ENCODE measurements at places on chromosomes 13 and 19.
A peak's percentile ranks its signal among the peaks of the same experiment; 100 is the strongest.

DNA sequence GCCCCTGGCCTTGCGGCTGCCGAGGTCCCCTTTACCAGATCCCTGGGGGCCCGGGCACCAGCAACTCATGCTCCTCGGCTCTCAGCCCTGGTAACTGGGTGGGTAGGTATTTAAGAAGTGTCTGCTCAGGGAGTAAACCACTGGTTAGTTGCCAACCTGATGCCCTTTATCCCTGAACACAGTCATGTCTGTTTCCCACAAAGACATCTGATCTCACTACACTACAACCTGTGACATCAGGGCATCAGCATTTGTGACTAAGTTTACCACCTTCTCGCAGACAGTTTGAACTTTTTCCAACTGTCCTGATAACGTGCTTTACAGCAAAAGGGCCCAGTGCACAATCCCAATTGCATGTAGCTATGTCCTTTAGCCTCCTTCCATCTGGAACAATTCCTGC lies 22.0 kb downstream of the GGACT start:
- DNase-seq: no peak

GRCh38 chr13:71395053-71395452 lies 472.0 kb downstream of the DACH1 start:
- DNase-seq: no peak

GRCh38 chr19:8089664-8090601 lies 37.4 kb downstream of the CCL25 start:
- no peak for DNase-seq

GRCh38 chr19:34096020-34096915 lies 76.0 kb upstream of the LSM14A start:
- no peak for DNase-seq

DNA sequence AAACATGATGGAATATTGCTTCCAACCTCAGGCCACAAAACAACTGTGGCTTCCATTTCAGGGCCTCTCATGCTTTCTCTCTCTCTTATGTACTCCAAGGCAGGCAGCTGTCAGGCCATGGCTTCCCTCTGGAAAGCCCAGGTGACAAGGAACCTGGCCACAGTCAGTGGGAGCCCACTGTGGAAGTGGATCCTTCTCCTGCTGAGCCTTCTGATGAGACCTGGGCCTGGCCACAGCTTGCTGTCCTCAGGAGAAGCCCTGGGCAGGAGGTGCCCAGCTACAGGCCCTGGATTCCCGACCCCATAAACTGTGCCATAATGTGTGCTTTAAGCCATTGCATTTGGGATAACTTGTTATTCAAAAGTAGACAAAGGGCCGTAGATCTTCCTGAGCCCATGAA lies 71.2 kb downstream of the SPACA7 start:
- no peak for DNase-seq

DNA sequence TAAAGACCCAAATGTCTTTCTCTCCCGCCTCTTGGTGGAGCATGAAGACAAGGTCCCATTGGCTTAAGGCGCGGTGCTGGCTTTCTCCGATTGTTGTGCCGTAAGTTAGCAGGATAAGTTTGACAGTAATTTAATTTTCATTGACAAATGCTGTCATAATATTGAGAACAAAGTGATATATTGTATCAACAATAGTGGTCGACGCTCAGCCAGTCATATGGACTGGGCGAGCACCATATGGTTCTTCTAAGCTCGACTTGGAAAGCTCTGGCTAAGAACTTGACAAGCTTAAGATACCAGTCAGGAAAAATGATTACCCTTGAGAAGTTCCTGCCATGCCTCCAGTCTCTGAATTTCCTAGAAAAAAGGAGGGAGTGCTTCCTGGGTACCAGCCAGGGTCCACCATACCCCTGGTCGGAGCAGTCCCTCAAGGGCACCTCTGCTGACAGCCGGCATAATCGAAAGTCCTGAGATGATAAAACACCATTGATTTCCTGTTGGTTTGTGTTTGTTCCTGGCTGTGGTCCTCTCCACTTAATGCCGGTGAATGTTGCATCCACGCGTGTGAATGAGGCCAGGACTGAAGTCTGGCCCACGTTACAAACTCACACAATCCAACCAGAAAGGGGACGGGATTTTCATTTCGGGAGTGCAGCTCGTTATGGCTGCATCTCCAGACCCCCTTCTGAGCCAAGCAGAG lies 262.1 kb downstream of the ZNF536 start:
- no peak for DNase-seq

GRCh38 chr13:108269601-108270328 lies at the start of gene TNFSF13B:
Gene TNFSF13B, plus strand, starts transcription at chr13:108269718. Its CDS starts 178 bp downstream, at chr13:108269896.
- DNase-seq: no peak

GRCh38 chr13:39918620-39919236 lies 263.3 kb downstream of the COG6 start:
- no peak for DNase-seq

DNA sequence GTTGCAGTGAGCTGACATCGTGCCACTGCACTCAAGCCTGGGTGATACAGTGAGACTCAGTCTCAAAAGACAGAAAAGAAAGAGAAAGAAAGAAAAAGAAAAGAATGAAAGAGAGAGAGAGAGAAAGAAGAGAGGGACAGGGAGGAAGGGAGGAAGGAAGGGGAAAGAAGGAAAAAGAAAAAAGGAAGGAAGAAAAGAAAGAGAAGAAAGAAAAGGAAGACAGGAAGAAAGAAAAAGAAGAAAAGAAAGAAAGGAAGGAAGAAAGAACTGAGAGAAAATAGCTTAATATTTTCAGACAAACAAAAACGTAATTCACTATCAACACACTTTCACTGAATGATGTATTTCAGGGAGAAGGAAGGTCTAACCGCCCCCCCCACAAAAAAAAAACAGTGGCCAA lies 39.3 kb downstream of the ESD start:
- DNase-seq: no peak

- DNase-seq: no peak
Observed at GRCh38 chr13:111547726-111548273, 227.4 kb downstream of the TEX29 start.

GRCh38 chr13:30623392-30623791 lies 5.7 kb downstream of the USPL1 start:
- DNase-seq: no peak

DNA sequence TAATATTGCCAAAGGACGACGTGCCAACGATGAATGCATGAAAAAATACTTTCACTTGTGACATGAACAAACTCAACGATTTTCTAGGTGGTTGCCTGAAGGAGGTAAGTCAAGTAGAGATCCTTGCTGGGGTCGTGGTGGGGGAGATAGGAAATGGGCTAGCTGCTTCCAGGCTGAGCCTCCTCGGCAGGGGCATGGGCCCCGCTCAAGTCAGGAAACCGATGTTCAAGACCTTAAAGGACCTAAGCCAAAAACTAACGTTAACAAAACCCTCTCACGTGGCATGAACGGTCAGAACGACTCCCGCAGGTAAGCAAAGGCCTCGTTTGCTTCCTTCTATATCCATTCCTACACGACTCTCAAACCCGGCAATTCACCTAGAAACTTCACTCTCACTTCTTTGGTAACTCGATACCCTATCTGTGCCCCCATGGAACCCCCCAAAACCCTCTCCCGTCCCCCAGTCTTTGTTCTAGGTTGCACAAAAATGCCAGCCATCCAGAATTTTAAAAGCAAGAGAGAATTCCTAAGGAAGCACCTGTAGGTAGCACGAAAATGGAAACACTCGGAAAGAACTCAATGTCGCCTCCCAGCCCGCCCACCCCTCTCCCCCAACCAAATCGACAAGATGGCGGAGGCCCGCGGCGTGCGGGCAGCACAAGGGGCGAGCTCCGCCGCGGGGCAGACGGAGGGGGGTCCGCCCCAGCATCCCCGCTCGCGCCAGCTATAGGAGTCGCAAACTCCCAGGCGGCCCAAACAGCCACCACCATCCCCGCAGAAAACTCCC lies 13.6 kb downstream of the ACP4 start:
- DNase-seq: no peak

DNA sequence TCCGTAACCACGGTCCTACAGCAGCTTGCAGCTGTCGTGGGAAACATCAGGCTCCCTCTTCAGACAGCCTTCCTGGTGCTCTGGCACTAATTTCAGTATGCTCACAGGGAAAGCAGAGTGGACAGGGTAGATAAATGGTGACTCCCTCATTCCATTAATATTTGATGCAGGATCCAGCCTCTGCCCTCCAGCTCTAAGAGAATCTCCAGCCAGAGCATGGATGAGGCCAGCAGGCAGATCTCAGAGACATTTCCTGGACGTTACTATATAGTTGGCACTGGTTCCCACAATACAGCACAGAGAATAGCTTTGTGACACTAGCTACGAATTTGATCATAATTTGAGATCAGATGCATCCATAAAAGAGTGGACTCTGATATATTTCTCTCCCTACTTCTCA lies 341.4 kb downstream of the LIG4 start:
- DNase-seq: no peak

GRCh38 chr19:32744555-32745325 lies 25.2 kb downstream of the TDRD12 start:
- DNase-seq: no peak

GRCh38 chr13:104106705-104107393 lies 1040.6 kb upstream of the SLC10A2 start:
- no peak for DNase-seq

DNA sequence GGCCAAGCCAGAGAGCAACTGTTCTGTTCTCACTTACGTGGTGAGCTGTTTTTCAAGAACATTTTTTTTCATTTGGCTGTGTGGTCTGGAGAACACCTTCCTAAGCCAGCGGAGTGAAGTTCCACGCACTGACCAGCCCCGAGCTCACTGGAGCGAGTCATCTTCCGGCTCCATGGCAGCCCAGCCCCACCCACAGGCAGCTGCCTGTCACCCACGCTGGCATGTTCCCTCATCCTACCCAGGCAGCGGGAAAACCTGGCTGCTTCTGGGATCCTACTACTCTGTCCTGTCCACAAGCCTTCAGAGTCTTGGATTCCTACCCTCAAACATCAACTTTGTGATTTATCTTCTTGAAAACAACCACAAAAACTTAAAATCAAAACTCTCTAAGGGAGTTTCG lies 76.2 kb downstream of the GGACT start:
- DNase-seq: no peak

DNA sequence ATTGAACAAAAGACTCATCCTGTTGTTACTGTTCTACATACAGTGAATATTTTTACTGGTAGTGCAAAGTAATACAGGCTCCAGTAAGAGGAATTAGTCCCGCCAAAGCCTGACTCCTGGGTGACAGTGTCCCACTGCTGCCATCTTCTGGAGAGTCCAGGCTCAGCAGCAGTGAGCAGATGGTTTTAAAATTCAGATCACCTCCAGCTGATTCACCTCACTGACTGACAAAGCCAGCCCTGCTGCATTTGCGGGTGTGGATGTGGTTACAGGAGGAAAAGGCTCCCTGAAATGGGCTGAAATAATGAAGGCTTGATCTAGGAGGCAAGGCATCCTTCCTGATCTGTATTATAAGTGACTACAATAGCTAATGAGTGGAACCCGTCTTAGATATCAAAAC lies 18.3 kb downstream of the PABPC3 start:
- DNase-seq: peak; percentile 37

DNA sequence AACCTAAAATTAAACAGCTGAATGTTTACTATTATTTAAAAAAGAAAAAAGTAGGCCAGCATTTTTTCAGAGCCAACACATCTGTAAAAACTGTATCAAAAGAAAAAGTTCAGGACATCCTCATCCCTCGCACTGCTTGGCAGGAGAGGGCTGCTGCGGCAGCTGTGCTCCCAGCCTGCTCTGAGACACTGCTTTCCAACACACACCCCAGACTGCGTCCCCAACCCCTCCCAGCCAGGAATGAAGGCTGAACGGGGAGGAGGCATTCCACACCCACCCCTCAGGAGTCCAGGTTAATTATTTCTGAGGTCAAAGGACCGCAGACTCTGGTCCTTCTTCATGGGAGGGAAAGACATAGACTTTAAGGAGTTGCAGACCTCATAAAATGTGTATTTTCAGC lies 43.1 kb downstream of the COL4A1 start:
- no peak for DNase-seq

DNA sequence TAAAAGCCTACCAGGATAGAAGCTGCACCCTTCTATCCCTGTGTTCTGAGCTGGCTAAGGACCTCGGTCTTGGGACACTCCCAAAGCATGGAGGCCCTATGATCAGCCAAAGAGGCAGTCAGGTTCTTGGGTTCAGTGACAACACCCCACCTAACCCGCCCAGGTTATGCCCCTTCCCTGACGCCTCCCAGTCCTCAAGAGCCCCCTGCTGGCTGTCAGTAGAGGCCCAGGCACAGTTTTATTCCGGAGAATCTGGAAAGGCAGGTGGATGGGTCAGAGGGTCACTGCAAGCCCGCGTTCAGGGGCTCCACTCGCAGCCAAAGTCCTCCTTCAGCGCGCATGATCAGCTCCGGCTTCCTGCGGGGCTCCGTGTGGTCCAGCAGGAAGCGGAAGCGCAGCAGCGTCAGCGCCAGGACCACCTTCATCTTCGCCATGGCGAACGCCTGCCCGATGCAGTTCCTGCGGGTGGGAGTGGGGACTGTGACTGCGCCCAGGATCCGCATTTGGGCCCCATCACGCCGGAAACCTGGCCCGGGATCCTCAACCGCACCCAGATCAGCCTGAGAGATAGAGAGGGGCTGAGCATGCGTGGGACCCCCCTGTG lies 22.3 kb downstream of the OR10H3 start:
- no peak for DNase-seq

- DNase-seq: peak; percentile 85
Observed at GRCh38 chr13:107964395-107964794, 250.9 kb downstream of the LIG4 start.

- DNase-seq: no peak
Observed at GRCh38 chr13:114059946-114060860, 72.2 kb downstream of the RASA3 start.

DNA sequence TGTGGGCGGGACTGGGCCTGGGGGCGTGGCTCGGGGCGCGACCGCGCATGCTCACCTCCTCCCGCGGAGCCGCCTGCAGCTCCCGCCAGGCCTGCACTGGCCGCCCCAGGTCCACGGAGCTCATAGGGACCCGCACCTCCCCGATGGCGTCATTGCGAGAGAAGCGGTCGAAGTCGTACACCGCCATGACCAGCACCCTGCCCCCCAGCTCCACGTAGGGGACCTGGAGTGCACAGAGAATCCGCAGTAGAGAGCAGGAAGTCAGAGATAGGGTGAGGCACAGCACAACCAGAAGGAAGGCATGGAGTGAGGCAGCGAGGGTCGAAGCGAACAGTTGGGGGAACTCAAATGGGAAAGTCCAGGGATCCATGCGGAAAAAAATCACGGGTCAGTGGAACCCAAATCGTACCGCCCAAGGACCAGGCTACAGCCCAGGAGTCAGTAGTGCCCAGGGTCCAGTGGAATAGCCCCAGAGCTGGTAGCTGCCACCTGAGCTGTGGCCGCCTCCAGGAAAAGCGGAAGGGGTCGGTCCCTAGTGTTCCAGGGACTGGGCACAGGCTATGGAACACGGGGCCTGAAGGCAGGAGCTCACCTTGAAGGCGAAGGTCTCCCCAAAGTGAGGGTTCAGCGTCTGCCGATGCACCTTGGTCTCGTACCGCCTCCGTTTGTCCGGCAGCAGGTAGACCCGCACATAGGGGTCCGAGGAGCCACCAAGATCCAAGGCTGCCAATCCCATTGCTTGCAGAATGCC lies 4.8 kb downstream of the SYT5 start:
- DNase-seq: no peak

GRCh38 chr19:16623576-16623975 lies 4.4 kb downstream of the MED26 start:
- no peak for DNase-seq

All from NCI-H510A (cell line).